ENCODE measurements at places on chromosomes 12 and 14.

GRCh38 chr14:78627114-78627513 is 456.9 kb downstream of the NRXN3 start:
- no peak for DNase-seq

- DNase-seq: no peak
These were observed 81.2 kb downstream of the SPPL3 start for GRCh38 chr12:120822832-120823503.

DNA sequence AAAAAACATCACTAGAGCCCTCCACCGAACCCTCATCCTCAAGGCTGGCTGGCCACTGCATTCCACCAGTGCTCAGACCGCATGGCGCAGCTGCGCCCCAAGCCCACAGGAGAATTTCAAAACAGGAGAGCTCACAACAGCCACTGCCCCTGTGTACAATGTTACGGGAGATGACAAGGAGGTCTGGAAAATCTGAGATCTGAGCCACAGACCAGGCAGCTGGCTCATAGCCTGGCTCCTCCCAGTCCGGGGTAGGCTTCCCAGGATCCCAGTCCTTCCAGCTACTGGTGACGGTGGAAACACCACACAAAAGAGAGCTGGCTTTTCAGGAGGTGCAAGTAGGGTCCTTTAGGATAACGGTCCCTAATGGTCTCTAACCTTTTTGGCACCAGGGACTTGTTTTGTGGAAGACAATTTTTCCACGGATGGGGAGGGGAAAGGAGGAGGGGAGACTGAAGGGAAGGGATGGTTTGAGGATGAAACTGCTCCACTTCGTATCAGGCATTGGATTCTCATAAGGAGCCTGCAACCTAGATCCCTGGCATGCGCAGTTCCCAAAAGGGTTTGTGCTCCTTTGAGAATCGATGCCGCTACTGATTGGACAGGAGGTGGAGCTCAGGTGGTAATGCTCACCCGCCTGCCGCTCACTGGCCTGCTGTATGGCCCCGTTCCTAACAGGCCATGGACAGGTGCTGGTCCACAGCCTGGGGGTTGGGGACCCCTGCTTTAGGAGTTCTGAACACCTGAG is 23.0 kb upstream of the NRDE2 start:
- no peak for DNase-seq

DNA sequence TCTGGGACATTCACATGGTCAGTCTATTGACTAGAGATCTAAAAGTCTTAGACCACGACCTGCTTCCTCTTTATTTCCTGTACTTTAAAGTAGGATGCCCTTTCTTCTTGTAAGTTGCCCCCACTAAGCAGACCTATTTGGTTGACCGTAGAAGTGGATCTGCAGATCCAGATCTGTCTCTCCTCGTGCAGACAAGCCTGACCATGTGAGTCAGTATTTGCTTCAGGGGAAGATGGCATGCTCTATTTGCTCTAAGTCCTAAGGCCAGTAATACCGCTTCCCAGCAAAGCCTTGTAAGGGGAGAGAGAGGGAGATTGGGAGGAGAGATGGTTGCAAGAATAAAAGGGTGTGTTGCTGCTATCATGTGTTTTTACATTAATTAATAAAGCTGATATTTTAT is 46.8 kb downstream of the KCNC2 start:
- DNase-seq: no peak

GRCh38 chr12:83145325-83145840 is 458.7 kb downstream of the TMTC2 start:
- no peak for DNase-seq

DNA sequence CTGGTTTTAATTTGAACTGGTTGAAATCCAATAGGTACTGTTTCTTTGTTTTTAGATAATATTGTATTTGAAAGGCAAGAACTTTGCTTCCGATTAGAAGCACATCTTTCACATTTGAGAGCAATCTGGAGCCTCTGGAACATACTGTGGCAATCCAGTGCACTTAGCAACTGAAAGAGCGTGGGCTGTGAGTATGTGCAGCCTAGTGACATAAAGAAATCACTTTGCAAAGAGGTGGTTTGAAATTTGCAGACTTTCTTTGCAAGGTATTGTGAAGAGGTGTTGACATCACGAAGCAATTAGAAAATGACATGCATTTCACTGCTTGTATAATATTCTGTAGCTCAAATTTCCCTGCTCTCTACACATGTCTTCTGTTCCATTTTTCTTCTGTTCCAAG is 23.5 kb upstream of the CFAP54 start:
- no peak for DNase-seq

GRCh38 chr12:20350026-20350425 is 18.3 kb upstream of the PDE3A start:
- DNase-seq: no peak

DNA sequence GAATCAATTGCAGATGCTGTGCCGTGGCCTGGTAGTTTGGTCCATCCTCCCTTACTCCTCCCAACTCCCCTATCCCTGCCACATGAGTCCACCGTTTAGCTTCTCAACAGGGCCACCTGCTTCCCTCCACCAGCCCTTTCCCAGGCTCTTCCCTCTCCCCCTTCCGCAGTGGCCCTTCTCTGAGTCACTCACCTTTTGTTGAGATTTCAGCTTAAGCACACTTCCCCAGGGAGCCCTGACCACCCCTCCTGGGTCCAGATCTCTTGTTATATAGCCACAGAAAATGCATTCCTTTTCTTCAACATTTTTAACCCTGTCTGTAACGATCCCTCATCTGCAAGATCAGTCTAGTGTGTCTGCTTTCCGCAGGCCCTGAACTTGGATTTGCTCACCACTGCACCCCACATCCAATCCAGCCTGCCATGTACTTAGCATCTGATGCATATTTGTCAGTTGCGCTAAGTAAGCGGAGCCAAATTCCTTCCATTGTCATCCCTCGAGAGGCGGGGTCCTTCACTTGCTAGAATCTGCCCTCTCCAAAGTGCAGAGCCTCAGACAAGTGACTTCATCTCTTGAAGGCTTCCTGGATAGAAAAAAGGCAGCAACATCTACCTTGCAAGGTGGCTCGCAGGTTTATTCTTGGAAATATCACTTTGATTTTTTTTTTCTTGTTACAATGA is 41.1 kb downstream of the TMEM63C start:
- no peak for DNase-seq

- no peak for DNase-seq
These were observed 9.6 kb downstream of the KRT7 start for GRCh38 chr12:52242442-52243258.
